ENCODE measurements at places on chromosomes 2 and 18.

GRCh38 chr2:32532341-32532740 is 95.5 kb upstream of the TTC27 start:
- no peak for DNase-seq

DNA sequence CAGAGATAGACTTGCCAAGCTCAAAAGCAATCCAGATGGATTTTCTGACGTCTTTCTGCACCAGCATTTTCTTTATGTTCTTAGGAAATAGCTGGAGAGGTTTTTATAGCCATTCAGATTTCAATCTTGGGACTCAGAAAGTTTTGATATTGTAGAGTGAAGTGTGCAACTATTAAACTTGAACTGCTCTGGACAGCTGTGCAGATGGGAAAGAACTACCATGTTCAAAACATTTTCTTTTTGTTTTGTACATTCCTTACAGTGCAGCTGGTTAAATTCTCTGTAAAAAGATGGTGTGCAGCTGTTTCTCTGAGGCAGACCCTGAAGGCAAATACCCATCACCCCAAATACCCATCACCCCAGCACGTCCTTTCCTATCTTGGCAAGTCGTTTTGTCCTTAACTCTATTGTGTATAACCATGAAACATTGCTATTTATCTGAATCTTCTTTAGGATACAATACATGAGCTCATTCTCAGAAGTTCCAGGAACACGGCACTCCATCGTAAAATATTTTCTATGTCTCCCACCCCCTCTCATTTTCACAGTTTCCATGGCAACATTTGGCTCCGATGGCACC is 38.8 kb downstream of the AQP4 start:
- DNase-seq: no peak

DNA sequence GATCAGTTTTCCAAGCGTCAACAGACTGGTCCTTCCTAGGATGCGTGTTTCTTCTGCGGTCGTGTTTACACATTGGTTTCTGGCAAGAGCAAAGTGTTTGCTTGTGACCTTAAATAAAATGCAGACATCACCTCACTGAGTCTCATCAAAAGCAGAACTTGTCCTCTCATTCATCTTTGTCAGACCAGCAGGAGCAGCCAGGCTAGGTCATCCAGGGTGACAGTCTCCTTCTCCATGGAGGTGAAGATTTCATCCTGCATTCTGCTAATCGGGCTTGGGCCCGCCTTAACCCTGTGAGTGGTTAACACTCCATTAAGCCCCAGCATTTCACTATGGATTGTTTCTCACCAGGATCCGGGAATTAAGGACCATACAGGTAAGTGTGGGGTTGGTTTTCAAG is 64.2 kb upstream of the PID1 start:
- DNase-seq: no peak

GRCh38 chr2:215930505-215931253 is 82.7 kb downstream of the MREG start:
- DNase-seq: no peak

DNA sequence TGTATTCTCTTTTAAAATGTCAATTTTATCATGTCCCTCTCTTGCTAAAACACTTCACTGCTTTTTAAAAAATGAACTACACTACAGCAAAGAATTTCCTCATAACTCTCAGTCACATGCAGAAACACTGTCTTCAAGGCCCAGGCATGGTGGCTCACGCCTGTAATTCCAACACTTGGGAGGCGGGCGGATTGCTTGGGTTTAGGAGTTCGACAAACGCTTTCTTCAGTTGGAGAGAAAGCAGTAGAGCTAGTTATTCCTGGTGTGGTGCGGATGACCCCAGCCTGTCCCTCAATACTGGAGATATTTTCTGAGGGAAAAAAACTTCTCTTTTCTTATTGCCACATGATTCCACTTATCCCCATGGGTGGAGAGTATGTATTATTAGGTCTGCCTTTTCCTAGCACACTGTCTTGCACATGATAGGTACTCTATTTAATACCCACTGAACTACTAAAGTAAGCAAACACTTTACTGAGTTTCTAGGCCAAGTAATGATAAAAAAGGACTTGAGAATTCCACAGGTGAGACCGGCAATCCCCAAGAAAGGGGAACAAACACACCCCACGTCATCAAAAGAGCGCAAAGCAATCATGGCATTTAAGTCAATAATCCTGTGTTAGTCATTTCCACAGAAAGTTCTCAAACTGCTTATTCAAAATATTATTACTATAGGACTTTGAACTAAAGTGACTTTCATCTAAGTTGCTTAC is 77.1 kb downstream of the SPIRE1 start:
- DNase-seq: no peak

- DNase-seq: no peak
Measured at GRCh38 chr2:75327334-75327733, 128.0 kb upstream of the TACR1 start.

DNA sequence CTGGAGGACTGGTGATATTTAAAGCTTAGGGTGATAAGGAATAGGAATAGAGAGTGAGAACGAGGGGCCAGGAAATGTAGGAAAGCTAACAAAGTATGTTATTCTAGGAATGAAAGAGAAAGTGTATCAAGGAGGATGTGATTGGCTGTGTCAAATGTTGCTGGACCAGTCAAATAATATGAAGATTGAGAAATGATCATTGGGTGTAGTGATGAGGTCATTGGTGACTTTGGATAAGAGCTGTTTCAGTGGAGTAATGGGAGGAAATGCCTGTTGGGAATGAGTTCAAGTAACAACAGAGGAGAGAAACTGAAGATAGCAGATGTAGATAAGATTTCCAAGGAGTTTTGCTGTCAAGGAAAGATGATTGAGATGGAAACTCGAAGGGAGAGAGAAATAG is 74.4 kb downstream of the UBE2E3 start:
- no peak for DNase-seq

GRCh38 chr2:187719510-187719909 is 165.3 kb upstream of the TFPI start:
- no peak for DNase-seq

DNA sequence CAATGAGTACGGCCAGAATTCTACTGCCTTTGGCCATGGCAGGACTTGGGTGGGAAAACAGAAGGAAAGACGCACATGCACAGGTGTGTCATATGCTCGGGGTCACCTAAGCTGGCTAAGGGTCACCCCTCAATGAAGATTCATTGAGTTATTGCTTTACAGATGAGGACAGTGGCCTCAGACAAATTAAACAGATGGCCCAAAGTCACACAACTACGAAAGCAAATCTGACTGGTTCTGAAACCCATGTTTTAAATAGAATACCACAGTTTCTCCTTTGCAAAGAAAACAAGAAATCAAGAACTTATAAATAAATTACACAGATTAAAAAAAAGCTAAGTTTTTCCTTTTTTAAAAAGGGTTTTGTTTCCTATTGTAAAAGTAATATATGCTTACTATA is 70.5 kb downstream of the ID2 start:
- DNase-seq: no peak

GRCh38 chr2:42925742-42926433 is 133.5 kb upstream of the HAAO start:
- no peak for DNase-seq

GRCh38 chr2:239601201-239601851 is 200.5 kb upstream of the HDAC4 start:
- no peak for DNase-seq

DNA sequence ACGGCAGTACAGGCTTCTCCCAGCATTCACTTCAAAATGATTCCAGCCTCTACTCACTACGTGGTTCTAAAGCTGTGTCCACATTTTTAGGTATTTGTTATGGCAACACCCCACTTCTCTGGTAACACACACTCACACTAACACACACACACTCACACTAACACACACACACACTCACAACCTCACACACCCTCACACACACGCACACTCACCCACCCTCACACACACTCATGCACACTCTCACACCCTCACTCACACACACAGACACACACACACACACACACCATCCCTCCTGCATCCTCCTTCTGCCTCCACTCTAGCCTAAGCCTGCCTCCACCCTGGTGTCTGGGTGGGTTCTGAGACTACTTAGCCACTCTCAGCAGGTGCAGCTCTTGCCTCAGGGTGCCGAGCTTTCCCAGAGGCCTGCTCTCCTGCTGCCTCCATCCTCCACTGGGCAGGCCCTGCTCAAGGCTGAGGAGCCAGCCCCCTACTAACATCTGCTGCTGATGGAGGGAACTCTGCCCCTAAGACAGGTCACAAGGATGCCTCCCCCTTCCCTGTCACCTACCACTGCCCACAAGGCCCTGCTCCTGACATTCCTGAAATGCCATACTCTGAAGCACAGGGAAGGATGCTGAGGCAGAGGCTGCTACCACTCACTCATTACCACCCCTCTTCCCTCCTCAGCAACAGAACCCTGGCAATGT is 63.9 kb downstream of the NCAPH start:
- DNase-seq: no peak

DNA sequence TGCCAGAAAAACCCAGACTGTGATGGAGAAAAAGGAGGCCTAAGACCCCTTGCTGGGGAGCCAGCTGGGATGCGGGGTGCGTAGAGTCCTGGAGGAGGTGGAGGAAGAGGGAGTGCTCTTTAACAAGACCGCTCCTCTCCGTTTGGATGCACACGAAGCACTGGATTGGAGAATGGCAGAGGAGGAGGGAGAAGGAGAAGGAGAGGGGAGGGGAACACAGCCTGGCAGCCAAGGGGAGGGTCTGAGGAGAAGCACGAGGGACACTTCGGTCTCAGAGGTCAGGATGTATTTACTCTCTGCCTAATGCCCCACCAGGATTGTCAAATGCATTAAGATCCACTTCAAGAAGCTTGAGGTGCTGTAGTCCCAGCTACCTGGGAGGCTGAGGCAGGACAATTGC is 42.0 kb upstream of the SLC35G4 start:
- DNase-seq: no peak

GRCh38 chr18:54203914-54204313 is 20.6 kb downstream of the MBD2 start:
- DNase-seq: no peak

- no peak for DNase-seq
Measured at GRCh38 chr2:239186516-239187357, 214.1 kb downstream of the HDAC4 start.

GRCh38 chr2:227906991-227907390 is 35.6 kb downstream of the DAW1 start:
- no peak for DNase-seq

- DNase-seq: no peak
Measured at GRCh38 chr18:3726238-3726951, 276.4 kb downstream of the TGIF1 start.

GRCh38 chr18:60021556-60021955 is 121.8 kb downstream of the PMAIP1 start:
- no peak for DNase-seq

All from kidney glomerular epithelial cell (primary cell).